Activated CD8-positive, alpha-beta T cell treated with anti-CD3 and anti-CD28 coated beads for 36 hours (primary cell): ENCODE measurements at places on chromosomes 6 and 20. TPM values are rescaled to one million over a fixed set of nuclear protein-coding genes. Genes with fewer than 3 reads are reported as not detected.
A peak's percentile ranks its signal among the peaks of the same experiment; 100 is the strongest.

ADAM33 gene
- not detected for total RNA-seq

DNA sequence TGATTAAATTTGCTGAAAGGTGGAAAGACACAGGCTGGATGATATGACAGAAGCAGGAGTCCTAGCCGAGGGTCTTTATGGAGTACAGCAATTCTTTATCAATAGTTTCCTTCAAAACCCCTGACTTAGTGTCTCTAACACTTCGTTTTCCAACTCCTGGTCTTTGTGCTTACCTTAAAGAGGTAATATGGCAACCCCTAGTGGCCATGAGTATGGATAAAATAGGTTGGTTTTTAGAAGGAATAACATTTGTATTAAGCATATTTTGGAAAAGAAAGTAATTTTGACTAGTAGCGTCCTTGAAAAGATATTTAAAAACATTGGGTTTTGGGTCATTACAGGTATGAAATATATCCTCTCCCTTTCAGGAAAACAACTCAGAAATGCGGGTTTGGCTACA is 51.9 kb downstream of the VGLL2 start:
- no peak for DNase-seq
- no peak overlapping the region for H3K27ac ChIP-seq
- H3K4me3 ChIP-seq = no peak overlapping the region
- no peaks in the 10 kb centered on the region for H3K4me1 ChIP-seq
- H3K36me3 ChIP-seq = no peaks in the 10 kb centered on the region
- peaks cover 6% of the 10 kb centered on the region for H3K27me3 ChIP-seq

VPS52 gene
- total RNA-seq = 34.3 TPM

DNA sequence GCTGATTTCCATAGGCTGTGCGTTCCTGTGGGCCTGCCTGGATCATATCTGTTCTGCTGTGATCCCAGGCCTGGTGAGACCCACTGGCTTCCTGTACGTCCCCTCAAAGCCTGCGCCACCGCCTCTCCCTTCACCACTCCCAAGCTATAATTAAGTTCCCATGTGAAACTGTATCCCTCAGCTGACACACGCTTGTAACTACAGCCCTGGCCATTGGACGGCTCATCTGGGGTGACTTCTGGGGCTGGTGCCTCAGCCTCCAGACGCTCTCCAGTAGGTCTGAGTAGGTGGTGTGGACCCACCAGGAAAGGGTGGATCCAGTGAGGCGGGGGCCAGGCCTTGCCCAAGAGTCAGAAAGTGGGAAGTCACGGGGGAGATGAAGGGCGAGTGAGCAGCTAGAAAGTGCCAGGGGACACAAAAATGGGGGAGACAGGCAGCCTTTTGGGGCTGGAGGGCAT is 21.0 kb downstream of the PPARD start:
- H3K36me3 ChIP-seq = peaks cover 21% of the 10 kb centered on the region
- no peak for DNase-seq
- no peaks in the 10 kb centered on the region for H3K27me3 ChIP-seq
- peak overlapping the region; percentile 21 for H3K27ac ChIP-seq

- H3K36me3 ChIP-seq = peaks cover 84% of the 10 kb centered on the region
- no peaks in the 10 kb centered on the region for H3K27me3 ChIP-seq
- peaks cover 66% of the 10 kb centered on the region for H3K4me1 ChIP-seq
- no peak overlapping the region for H3K4me3 ChIP-seq
- DNase-seq = no peak
- peak overlapping the region; percentile 67 for H3K27ac ChIP-seq
Measured at GRCh38 chr20:41166201-41167117, 29.1 kb downstream of the PLCG1 start.
